ENCODE measurements at places on chromosomes 5 and 9.
A peak's percentile ranks its signal among the peaks of the same experiment; 100 is the strongest.

DNA sequence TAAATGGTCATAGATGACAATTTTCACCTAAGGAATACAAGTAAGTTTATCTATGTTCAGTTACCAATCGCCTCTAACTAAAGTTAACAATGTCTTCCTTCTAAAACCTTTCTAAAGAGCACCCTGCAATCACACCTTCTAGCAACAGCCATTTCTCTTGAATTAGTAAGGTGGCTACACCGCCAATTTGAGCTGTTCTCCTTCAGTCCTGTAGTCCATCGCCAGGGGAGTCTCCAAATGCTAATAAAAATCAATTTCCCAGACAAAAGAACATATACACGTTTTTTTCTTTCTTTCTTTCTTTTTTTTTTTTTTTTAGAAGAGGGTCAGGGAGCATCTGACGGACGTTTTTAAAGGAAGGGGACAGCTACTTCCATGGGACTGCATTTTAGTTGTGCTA is 729 bp upstream of the RORB start:
- DNase-seq, result no peak

DNA sequence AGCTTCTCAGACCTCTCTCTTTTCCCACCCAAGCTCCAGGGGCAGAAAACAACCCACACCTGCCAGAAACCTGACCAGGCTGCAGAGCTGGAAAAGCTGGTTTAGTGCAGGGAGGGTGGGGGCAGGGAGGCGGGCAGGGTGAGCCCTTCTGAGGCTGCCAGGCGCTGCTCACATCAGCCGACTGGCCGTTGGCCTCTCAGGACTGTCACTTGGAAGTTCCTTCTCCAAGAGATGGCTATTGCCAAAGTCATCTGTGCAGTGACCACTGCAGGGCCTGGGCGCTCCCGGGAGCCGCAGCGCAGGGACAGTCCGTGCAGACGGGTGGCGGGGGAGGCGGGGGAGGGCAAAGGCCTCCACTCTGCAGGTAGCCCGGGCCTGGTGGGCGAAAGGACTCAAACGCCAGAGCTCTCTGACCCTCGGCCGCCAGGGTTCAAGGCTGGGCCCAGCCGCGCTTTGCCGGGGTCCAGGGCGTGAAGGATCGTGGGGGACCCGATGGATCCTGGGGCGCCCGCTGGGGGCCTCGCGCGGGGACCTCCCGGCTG is 205.0 kb upstream of the IER5L start:
- DNase-seq, result no peak

DNA sequence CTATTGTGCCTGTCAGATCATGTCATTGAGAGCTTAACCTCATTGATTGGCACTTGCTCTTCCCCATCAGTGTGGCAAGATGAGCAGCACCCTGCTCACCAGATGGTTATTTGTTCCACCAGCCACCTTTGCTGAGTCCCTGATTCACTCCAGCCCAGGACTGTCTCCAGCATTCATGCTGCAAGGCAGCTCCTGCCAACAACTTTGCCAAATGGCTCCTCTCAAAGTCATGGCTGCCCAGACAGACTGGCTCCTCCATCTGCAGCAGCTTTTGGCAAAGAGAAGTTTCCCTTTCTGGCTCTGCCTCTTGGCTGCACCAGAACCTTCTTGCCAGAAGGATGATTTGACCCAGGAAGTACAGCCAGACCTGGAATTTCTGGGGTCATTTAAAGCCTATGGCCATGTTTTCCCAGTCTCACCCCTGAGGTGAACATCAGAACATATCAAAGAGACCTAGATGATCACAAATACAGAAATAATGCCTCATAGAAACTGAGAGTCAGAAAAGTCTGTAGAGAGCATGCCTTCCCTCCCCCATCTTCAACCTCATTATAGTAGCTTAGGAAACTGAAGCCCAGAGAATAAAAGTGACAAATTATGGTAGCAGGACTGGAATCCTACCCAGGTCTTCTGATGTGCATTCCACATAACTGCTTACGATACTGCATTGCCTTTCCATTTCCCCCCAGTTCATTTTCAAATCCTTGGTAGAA is 10.4 kb downstream of the PPP2R2B start:
- DNase-seq, result no peak

GRCh38 chr5:169350016-169350415 is 49.1 kb upstream of the SLIT3 start:
- no peak for DNase-seq

GRCh38 chr5:76153271-76153670 is 70.1 kb downstream of the SV2C start:
- DNase-seq, result no peak

GRCh38 chr5:151757233-151758140 is 944 bp downstream of the ATOX1 start:
- DNase-seq, result no peak

DNA sequence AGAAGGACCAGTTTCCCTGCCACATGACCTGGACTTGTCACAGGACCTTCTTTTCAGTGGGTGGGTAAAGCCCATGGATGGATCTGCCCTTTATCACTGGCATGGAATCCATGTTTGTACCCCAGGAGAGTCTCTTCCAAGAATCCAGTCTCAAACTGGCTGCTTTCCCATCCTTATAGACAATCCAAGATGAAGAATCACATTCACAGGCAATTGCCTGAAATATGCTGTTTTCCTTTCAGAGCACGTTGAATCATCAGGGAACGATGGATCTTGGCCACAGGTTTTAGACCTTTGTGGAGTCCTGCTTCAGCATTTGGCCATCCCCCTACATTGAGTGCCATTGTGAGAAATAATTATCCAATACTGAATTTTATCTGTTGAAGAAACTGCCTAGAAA is 319.8 kb downstream of the ASTN2 start:
- DNase-seq, result no peak

DNA sequence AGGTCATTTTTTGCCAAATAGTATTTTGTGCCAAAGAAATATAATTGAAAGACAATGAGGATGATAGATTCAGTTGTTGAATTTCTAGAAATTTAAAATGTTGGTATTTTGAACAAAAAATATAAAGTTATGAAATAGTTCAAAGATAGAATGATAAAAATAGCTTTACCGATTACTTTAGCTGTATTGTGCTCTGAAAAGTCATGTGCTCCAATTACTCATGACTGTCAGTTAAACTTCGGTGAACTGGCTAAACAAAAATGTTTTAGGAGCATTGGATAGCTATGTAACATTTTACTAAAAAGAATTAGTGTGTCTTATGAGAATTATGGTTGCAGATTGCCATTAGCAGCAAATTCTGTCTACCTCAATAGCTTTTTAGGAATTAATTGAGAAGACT is 177.3 kb upstream of the VCAN start:
- DNase-seq, result no peak

DNA sequence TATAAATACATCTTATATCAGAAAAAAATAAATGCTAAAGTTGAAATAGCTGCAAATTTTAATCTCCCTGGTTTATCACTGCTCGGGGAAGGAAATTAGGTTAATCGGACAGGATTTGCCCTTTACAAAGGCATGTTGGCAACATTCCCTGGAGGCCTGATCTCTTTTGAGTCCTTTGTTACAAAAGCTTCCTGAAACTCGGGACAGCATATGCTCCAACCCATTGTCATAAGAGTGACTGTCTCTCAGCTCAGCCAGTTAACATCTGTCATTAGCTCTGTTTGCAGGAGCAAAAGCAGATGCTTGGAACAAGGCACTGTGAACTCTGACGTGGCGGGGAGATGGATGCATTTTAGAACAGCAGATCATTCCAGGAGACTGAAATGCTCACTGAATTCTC is 80.6 kb downstream of the MYO10 start:
- DNase-seq, result peak; percentile 54

DNA sequence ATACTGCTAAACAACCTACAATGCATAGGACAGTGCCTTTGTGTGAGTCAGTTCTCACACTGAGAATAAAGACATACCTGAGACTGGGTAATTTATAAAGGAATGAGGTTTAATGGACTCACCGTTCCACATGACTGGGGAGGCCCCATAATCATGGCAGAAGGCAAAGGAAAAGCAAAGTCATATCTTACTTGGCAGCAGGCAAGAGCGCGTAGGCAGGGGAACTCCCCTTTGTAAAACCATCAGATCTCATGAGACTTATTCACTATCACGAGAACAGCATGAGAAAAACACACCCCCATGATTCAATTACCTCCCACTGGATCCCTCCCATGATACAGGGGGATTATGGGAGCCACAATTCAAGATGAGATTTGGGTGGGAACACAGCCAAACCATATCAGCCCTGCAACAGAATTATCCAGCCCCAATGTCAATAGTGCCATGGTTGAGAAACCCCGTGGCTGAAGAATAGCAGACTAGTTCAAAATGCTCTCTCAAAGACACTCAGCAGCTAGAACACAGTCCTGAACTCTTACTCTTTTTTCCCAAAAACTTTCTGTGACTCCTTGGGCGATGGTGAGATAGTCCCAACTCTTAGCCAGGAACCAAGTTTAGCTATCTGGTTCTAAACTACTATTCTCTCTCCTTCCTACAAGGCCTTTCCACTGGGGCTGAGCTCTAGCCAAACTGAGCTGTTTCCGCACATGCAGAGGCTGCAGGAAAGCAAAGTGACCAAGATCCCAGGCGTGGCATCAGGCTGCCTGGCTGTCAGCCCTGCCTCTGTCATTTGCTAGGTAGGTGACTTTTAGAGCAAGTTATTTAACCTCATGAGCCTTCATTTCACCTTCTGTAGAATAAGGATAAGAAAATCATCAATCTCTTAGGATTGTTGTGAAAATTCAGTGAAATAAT is 21.7 kb downstream of the FAT2 start:
- DNase-seq, result no peak

- DNase-seq, result no peak
These were observed 15.6 kb downstream of the MTX3 start for GRCh38 chr5:79975422-79975821.

DNA sequence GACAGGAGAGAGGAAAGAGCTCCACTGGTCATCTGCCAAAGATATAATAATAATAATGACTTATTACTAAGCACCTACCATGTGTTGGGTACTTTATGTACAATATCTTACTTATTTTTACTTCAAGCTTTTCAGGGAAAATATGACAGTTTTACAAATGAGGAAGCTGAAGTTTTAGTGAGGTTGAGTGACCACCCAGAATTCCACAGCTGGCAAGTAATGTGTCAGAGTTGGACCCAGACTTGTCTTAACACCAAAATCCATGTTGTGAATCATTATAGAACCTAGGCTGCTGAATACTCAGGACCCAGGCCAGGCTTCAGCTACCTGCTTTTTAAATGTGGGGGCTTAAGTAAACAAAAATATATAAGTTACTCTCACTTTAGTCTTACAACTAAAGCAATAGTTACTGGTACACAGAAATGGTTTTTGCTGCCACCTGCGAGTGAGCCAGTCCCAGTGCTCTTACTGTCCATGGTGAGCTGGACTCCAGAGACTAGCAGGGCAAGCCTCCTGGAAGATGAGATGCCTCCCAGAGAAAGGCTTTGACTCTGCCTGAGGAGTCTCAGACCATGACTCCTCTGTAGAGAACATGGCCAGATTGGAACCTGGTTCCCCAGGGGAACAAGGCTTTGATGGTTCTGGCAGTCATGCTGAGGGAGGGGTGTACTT is 29.9 kb downstream of the RUSC2 start:
- no peak for DNase-seq

All from neuronal stem cell (in vitro differentiated cells).